ENCODE measurements at places on chromosomes 7 and 10.

- no peak for DNase-seq
Observed at GRCh38 chr7:79217468-79217867, 236.0 kb downstream of the MAGI2 start.

DNA sequence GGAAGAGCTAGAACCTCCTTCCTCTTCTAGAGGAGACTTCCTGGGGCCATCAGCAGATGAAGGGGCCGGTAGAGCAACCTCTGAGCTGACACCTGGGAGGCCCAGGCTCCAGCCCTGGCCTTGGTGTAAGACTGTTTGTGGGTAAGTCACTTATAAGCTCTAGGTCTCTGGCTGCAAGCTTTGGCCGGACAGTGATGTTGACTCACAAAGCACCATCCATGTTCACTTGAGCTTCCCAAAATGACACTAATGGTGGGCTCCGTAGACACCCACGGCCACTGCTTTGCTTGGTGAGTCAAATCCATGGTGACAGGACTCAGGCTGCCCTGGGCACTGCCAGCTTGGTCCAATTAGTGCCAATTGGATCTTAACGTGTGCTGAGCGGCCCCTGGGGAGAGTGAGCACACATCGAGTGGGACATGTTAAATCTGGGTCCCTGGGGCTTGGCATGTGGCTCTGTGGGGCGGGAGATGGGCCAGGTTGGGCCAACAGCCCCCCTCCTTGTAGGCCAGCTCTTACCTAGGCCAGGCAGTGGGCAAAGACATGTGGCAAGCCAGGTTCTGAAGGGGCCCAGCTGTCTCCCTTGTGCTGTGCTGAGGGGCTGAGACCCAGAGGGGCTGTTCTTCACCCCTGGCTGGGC is 16.7 kb downstream of the NEURL1 start:
- no peak for DNase-seq

DNA sequence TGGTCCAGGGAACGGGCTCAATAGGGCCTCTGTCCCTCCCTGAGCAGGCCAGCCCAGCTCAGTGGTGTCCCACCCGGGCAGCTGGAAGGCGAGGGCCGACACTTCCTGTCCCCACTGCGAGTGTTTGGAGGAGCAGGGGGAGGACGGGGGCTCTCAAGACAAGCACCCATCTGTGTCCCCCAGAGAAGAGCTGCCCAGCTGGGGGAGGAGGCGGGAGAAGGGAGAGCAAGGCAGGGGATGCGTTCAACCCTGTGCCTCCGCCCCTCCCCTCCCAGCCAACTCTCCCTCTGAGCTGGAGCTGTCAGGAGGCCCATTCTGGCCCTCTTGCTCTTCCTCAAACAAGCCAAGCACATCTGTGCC is 35.7 kb downstream of the ZCCHC24 start:
- DNase-seq = no peak

DNA sequence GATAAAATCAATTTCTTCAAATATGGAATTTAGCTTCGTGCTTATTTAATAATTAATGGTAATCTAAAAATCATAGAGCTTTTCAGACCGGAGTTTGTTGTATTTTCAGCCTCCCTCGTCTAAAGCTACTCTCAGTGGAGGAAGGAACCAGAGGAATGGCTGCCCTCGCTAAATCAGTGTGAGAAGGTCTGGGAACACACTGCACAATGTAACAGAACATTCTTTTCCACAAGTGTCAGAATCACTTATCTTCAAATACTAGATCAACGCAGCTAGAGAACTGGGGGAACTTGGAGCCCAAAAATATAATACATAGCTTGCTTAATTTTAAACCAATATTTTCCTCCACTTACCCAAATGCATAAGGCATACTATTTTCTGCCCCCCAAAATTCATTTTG is 148.5 kb downstream of the MTERF1 start:
- no peak for DNase-seq

GRCh38 chr7:29569648-29570047 is 6.0 kb downstream of the PRR15 start:
- no peak for DNase-seq

DNA sequence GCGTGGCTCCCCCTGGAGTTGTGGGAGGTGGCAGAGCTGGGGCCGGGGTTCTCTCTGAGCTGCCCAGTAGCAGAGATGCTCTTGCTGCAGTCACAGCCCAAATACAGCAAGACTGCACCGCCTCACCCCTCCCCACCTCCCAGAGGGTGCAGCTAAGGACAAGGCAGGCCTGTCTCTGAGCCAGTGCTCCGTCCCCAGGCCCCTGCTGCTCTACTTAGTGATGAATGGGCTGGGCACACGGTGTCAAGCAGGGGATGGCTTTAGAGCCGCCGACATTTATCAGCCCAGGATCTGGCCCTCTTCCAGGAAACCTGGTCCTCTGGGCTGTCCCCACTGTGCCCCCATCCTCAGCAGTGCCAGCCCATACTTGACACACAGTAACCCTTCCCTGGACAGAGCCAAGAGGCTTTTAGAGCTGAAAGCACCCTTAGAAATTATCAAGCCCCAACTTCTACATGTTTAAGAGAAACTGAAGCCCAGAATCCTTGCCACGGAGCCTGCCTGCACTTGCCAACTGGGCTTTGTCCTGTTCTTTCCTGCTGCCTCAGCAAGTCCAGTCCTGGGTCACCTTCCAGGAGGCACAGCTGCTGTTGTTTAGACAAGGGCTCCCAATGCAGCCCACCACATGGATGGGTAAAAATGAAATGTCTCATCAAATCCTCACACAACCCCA is 137.1 kb upstream of the UNC5B start:
- DNase-seq = no peak

- no peak for DNase-seq
Observed at GRCh38 chr7:130794619-130794922, 60.6 kb upstream of the KLF14 start.

GRCh38 chr10:17022896-17023295 is 106.7 kb downstream of the CUBN start:
- DNase-seq = no peak

Data from stimulated activated CD4-positive, alpha-beta T cell treated with anti-CD3 and anti-CD28 coated beads, TNF-alpha, amount 100 ng/mL, for 24 hours (primary cell).